ENCODE measurements at places on chromosomes 12 and 14.

DNA sequence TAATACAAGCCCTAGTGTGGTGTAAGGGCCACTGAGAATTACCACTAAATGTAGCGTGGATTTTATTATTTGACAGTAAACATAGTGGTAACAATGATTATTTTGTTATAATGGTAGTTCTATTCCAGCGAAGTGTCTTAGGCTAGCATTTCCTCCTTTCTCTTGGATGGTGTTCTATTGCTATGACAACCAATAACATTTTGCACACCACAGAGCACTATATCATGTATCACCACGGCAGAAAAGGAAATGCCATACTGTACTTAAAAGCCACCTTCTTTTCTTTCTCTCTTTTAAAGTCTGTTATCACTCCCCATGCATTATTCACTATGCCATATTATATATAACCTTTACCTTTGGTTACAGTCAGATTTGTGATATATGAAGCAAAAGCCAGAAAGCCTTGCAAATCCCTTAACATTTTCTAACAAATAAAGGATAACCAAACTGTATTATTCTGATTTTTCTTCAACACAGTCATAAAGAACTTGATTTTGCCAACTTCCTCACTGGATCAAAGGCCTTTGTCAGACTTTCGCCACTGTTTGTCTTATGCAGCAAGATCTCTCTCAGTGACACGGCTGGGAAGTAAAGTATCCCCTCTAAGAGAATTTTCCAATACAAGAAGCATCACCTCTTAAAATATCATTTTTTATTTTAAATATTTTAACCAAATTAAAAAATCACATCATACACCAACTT, 195.8 kb downstream of the FOXN3 start:
- DNase-seq = no peak

DNA sequence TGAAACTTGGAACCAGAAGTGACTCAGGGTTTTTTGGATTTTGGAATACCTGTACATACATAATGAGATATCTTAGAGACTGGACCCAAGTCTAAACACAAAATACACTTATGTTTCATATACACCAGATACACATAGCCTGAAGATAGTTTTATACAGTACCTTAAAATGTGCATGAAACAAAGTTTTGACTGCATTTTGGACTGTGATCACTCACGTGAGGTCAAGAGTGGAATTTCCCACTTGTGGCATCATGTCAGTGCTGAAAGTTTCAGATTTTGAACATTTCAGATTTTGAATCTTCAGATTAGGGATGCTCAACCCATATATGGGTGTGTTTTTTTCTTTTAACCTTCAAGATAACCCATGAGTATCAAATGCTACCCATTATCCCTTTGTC, 6.6 kb downstream of the SBNO1 start:
- DNase-seq = no peak

DNA sequence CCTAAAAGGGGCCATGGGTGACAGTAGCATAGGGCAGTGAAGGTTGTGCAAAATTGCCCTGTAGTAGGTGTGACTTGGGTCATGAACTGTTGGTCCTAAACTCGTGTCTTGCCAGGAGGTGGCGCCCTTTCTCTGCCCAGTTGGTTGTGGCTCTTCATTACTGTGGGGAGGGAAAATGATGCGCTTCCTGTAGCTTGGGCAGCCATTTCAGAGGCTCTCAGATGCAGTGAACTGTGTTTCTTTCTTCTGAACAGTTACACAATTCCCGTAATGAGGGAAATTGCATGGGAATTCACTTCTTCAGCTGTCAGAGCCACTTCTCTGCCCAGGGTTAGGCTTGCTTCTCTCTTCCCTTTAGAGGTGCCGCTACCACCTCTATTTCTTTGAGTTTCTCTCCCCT, 148.1 kb upstream of the NRXN3 start:
- DNase-seq = peak; percentile 70

GRCh38 chr12:115763376-115763775, 514.1 kb downstream of the MED13L start:
- no peak for DNase-seq

- no peak for DNase-seq
Observed at GRCh38 chr14:30580616-30581282, 21.8 kb downstream of the G2E3 start.

- DNase-seq = no peak
Observed at GRCh38 chr12:16618256-16618655, 12.3 kb upstream of the LMO3 start.

GRCh38 chr14:34985740-34986139, 2.9 kb downstream of the SRP54 start:
- DNase-seq = no peak

GRCh38 chr14:90093942-90094595, 32.3 kb downstream of the KCNK13 start:
- DNase-seq = peak; percentile 53

DNA sequence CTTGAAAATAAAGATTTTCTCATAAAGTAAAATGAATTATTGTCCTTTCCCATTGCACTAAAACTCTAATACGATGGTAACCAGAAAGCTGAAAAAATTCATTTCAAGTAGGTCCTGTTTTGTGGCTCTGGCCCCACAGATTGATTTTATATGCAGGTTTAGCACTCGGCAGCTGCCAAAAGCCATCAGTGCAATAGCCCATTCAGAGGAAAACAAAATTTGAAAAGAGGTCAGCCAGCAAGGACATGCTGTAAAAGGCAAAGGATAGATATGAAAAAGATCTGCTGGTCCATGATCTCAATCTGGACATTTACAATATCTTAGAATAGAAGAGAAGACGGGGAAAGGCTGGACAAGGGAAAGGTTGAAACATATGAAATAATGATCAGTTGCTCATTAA, 414.8 kb upstream of the NOVA1 start:
- DNase-seq = no peak

DNA sequence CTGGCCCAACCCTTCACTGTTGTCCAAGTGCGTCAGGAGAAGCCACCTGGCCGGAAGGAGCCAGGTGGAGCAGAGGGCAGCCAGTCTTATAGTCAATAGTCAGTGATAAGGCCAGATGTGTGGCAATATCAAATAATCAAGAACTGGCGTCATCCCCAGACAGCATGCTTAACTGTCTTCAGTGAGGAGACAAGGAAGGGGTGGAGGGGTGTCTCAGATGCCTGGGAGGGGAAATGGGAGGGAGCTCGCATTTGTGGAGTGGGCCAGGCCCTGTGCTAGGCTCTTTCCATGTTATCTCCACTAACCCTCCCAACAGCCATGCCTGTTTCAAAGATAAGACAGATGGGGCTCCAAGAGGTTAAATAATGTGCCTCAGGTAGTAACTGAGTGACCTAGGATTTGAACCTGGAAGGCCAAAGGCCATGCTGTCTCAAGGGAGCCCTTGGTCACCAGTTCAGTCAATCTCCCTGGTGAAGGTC, 48.9 kb upstream of the FOS start:
- no peak for DNase-seq

GRCh38 chr12:93847517-93848474, 170.6 kb downstream of the CRADD start:
- peak; percentile 71 for DNase-seq

DNA sequence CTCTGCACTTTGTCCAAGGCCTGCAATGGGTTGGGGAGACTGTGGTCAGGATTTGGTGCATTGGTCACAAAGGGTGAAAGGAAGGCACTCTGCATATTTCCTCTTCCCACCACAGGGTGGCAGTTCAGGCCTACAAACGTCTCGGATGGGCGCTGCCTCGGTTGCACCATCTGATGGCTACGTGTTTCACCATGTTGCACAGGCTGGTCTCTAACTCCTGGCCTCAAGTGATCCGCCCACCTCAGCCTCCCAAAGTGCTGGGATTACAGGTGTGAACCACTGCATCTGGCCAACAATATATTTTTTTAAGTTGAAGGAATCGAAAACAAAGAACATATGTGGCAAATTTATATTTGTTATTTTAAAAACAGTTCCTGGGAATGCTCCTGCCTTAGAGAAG, 35.1 kb downstream of the TMBIM6 start:
- DNase-seq = peak; percentile 76

- DNase-seq = no peak
Observed at GRCh38 chr12:27361372-27361771, 28.7 kb downstream of the BMAL2 start.

DNA sequence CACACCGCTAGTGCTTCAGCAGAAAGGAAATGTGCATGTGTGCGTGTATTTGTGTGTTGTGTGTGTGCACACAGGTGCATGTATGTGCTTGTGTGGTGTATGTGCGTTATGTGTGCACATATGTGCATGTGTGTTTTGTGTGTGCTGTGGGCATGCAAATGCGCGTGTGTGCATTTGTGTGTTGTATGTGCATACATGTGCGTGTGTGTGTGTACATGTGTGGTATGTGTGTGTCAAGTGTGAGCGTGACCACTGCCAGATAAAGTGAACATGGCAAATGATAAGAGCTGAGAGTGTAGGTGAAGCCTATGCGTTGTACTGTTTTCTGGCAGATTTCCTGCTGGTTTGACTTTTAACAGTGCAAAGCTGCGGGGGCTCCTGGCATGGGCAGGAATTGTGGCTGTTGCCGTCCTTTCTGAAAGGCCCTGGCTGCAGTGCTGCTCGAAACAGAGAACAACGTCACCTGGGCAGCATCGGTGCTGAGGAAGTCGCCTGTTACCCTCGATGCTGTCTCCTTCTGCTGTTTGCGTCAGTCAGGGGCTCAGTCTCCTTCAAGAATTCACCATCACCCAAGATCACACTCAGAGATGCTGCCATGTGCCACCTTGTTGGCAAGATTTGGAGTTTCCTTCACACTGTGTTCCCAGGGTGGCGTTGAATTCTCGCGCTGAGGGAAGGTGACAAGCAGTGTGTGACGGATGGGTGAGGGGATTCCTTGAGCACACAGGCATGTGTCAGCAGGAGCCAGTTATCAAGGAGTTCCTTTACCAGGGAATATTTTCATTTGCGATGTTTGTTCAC, 56.1 kb downstream of the ADGRD1 start:
- DNase-seq = no peak

- no peak for DNase-seq
Observed at GRCh38 chr12:1373901-1374735, 220.3 kb downstream of the FBXL14 start.

DNA sequence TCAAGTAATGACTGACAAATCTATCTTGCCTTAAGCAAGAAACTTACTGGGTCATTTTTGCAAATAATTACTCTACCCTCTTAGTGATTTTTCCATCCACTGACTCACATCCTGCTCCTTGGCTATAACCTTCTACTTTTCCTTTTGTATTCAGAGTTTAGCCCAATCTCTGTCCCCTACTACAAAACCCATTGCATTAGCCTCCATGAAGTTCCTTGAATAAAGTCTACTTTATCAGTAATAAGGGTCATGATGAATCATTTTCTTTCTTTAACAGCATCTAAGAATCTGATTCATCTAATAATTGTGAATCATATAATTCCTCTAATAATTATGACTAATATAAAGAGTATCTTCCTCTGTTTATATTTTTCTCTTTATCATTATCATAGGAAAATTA, 132.6 kb downstream of the NTS start:
- DNase-seq = no peak

GRCh38 chr12:57823908-57824640, 5.5 kb upstream of the AVIL start:
- DNase-seq = no peak

GRCh38 chr12:33926095-33926494, 96.2 kb upstream of the ALG10 start:
- no peak for DNase-seq

- DNase-seq = no peak
Observed at GRCh38 chr14:86505808-86506207, 975.9 kb downstream of the FLRT2 start.
